ENCODE measurements at places on chromosomes 11 and 22.

- DNase-seq = no peak
Measured at GRCh38 chr11:9155930-9156329, 64.5 kb upstream of the SCUBE2 start.

DNA sequence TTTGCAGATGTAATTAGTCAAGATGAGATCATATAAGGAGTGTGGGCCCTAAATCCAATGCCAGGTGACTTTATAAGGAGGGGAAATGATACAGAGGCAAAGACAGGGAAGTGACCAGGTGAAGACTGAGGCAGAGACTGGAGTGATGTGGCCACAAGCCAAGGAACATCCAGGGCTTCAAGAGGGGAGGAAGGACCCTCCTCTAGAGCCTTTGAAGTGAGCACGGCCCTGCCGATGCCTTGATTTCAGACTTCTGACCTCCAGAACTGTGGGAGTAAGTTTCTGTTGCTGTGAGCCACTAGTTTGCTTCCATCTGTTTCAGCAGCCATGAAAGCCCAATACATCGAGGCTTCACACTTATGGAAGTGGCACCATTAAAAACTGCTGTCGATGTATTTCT, 78.7 kb downstream of the SHANK2 start:
- DNase-seq = no peak

GRCh38 chr11:69834811-69835800, 15.9 kb upstream of the FGF3 start:
- DNase-seq = no peak

GRCh38 chr22:39024519-39025308, 3.8 kb downstream of the APOBEC3D start:
- DNase-seq = no peak

GRCh38 chr11:73414977-73415651, 38.9 kb downstream of the RELT start:
- no peak for DNase-seq

- no peak for DNase-seq
Measured at GRCh38 chr11:3175194-3175593, 10.1 kb upstream of the OSBPL5 start.

- no peak for DNase-seq
Measured at GRCh38 chr22:48299801-48300200, 1527.9 kb downstream of the BRD1 start.

- no peak for DNase-seq
Measured at GRCh38 chr11:28976012-28976800, 868.0 kb downstream of the METTL15 start.

DNA sequence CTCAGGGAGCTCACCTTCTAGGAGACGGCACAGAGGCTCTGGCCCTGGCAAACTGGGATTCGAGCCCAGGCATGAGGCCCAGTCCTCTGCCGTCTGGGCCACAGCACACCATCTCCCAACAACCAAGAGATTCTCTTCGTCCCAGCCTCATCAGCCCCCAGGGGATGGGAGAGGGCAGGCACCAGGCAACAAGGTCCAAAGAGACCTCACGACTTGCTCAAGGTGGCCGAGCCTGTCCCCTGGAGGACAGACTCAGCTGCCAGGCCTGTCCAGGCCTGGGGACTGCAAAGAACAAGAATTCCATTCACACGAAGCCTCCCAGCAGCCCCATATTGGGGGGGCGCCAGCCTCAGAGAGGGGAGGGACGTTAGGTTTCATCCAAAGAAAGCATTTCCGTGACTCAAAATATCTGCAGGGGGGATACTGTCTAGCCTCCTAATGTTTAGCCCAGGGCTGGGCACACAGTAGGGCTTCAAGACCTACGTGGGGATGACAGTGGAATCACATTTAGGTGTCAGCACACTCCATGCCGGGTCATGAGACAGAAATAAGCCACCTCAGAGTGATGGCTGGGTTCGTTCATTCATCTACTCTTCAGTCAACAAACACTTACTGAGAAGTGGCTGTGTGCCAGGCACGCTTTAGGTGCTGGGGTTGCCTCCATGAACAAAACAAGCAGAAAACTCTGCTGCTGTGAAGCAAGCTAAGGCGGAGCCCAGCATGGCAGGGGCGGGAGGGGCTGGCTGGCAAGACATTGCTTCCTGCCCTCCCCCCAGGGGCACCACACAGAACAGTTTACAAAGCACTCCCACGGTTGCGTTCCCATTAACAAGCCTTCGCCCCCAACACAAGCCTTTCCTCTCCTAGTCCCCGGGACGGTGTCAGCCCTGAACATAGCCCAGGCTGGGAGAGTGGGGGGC, 1.2 kb downstream of the CARNS1 start:
- DNase-seq = peak; percentile 74

DNA sequence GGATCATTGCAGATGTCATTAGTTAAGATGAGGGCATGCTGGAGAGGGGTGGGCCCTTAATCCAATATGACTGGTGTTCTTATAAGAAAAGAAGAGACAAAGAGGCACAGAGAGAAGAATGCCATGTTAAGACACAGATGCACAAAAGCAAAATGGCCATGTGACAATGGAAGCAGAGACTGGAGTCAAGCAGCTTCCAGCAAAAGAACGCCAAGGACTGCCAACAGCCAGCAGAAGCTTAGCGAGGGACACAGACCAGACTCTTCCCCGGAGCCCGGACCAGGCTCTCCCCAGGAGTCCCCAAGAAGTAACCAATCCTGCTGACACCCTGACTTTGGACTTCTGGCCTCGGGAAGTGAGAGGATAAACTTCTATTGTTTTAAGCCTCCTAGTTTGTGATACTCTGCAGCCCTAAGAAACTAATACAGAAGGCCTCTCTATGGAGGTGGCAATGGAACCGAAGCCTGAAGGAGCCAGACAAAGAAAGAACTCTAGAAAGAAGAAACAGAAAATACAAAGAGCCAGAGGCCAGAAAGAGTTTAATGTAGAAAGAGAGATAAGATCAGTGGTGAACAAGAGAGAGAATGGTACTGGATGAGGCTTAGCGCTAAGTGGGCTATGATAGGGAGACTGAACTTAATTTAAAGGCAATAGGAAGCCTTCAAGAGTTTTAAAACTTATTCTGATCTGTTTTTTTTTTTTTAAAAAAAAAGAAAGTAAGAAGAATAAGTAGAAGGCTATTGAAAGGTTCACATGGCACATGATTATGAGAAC, 27.7 kb downstream of the PRCP start:
- DNase-seq = no peak

DNA sequence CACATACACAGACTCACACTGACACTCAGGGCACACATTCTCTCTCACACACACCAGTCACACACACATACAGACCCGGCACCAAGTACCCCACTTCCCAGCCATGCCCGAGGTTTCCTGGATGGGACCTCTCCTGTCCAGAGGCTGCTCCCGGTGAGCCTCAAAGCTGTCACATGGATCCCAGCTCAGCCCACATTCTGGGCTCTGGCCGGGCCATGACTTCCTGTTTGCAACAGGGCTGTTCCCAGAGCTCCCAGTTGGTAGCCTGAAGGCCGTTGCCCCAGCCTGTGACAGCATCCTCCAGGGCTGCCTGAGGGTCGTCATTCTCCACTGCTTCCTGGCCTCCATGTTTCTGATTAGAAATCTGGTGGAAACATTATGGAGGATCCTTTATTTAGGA, 14.6 kb upstream of the CYP2D6 start:
- DNase-seq = no peak

GRCh38 chr11:2892215-2892966, 6.8 kb upstream of the CDKN1C start:
- DNase-seq = peak; percentile 61

GRCh38 chr11:68430384-68430783, 30.2 kb upstream of the PPP6R3 start:
- DNase-seq = no peak

- no peak for DNase-seq
Measured at GRCh38 chr11:117618302-117618981, 178.6 kb downstream of the DSCAML1 start.

- no peak for DNase-seq
Measured at GRCh38 chr11:105903113-105903512, 118.9 kb downstream of the MSANTD4 start.
